ENCODE measurements at places on chromosomes 5 and 9.

DNA sequence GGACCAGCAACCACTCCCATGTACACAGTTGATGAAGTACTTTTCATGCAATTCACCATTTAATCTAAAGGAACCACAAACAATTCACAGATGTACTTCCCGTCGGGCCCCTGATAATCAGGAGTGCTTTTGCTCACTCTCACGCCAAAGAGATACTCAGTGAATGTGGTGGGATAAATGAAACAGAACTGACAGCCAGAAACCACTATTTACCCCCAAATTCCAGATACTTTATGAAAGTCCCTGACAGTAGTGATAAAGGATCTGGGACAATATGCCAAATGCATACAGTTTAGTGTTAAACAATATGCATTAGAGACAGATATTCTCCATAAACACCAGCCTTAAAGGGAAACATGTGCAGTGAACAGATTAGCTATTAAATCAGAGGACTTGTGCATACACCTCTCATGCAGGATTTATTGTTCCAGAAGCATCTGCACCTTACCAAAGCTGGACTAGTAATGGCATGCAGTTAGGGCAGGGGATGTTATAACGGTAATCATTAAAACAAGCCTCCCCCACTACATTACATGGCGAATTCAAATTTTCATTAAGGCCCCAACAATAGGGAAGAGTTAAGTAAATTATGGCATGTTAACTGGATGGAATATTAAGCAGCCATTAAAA, 74.0 kb upstream of the SLC25A51 start:
- DNase-seq: no peak

DNA sequence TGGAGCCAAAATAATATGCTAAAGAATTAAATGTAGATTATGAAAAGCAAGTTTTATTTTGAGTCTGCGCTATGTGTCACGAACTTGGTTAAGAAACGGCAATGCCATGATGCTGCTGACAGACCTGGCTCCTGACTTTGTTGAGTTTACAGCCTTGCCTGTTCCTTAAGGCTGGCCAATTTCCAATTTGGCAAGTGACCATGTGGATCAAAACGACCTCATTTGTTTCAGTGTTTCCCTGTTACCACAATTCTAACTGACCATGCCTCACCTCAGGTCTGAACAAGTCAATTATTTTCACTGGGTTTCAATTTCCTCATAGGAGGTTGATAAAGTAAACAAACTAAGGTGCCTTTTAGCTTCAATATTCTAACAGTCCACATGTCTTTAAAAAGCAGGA, 461.4 kb downstream of the ZNF608 start:
- DNase-seq: no peak

GRCh38 chr5:143135832-143136551, 267.5 kb downstream of the NR3C1 start:
- DNase-seq: no peak

DNA sequence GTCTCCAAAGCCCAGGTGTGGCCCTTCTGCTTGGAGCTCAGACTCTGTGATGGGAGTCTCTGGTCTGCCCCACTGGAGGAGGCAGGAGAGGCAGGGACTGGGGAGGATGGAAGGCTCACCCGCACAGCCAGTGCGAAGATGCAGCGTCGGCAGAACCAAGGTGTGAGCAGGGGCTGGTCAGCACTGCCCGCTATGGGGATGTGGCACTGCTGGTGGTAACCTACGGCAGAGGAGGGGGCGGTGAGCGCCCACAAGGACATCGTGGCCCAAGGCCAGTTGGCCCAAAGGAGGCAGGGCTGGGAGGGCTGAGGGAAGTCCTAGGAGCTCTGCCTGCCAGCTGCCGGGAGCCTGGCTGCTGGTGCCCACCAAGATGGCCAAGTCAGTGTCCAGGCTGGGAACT, 7.3 kb downstream of the PHF19 start:
- peak; percentile 19 for DNase-seq

- no peak for DNase-seq
These were observed 732.1 kb downstream of the MAT2B start for GRCh38 chr5:164237486-164237885.

GRCh38 chr9:13716601-13717321, 437.3 kb upstream of the MPDZ start:
- DNase-seq: no peak

DNA sequence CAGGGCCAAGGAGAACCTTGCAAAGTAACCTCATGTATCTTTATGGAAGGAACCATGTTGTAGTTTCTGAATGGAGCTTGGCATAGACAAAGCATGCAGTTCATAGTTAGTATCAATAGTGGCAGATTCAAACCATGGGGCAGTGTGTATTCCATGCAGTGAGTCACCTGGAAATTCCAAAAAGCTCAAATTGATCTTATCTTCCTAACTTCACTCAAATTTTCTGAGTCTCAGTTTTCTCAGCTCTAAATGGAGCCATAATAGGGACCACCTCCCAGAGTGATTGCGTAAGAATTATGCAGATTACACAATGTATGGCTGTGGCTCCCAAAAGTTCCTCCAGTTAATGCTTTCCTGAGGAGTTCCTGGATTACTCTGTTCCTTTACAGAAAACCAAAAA, 549.9 kb upstream of the KLF4 start:
- DNase-seq: no peak

DNA sequence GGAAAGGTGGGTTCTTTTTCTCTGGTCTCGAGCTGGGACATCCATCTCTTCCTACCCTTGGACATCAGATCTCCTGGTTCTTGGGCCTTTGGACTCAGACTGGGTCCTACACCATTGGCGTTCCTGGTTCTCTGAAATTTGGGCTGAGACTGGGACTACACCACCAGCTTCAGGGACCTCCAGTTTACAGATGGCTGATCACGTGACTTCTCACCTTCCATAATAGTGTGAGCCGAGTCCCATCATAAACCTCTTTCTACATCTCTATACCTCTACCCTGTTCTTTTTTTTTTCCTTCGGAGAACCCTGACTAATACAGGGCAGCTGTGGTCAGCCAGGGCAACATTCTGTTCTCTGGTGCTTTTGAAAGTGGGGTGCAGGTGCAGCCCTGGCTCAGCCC, 27.2 kb upstream of the RXRA start:
- no peak for DNase-seq

DNA sequence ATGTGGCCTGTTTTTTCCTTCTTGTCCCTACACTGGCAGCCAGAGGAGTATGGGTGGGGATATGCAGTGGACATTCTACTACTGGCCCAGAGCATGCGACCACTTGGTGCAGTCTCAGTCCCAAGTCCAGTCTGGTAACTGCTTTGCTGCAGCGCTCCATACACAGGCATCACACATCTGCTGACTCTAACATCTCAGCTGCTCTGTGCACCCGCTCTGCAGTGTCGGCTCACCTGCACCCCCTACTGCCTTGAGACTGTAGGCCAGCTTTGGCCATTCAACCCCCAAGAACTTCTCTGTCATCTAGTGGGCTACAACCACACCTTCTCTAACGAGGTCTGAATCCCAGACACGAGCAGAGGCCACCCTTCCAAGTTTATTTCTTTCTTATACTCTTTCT, 46.4 kb upstream of the SLCO6A1 start:
- peak; percentile 14 for DNase-seq

- DNase-seq: peak; percentile 47
These were observed 1.2 kb downstream of the SEMA4D start for GRCh38 chr9:89496645-89497256.

GRCh38 chr5:62256161-62257019, 49.6 kb upstream of the KIF2A start:
- DNase-seq: peak; percentile 78

Measured in suppressor macrophage (primary cell).